HS-5 (cell line): ENCODE measurements at places on chromosomes 2 and 18.

DNA sequence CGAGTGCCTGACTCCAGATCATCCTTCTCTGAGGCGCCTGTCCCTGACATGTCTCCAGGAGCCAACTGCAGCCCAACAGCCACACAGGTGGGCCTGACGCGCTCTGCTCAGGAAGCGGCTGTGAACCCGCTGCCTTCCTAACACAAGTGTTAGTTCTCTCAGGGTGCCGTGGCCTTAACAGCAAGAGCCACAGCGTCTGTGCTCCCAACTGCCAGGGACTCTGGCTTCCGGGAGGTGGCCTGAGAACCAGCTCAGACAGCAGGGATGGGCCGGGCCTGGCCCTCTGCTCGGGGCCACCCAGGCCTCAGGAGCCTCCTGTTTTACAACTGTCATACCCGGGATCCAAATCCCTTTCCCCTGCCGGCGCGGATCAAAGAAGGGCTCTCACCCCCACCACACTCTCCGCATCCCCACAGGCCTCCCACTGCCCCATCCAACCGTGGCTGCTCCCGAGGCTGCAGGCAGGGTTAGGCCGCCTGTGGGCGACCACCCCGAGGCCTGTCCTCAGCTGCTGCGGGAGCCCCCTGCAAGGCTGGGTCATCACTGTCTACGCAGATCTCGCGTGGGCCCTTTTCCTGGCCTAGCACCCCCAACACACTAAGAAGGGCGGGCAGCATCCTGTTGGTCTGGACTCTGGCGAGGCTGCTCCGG, 114.2 kb upstream of the ZNF236 start:
- no peak for DNase-seq

DNA sequence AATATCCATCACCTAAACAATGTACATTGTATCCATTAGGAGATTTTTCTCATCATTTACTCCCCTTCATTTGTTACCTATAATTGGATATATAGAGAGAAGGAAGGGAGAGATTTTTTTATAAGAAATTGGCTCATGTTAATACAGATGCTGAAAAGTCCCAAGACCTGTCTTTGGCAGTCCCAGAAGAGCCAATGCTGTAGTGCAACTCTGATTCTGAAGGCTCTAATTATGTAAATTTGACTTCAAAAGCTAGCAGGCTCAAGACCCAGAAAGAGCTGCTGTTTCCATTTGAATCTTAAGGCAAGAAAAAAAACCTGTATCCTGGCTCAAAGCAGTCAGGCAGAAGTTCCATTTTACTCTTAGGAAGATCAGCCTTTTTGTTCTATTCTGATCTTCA, 1245.5 kb upstream of the FAM98A start:
- no peak for DNase-seq

- no peak for DNase-seq
Measured at GRCh38 chr2:85744741-85745601, 8.8 kb upstream of the ATOH8 start.

- DNase-seq: no peak
Measured at GRCh38 chr2:2941205-2941604, 436.4 kb downstream of the EIPR1 start.

DNA sequence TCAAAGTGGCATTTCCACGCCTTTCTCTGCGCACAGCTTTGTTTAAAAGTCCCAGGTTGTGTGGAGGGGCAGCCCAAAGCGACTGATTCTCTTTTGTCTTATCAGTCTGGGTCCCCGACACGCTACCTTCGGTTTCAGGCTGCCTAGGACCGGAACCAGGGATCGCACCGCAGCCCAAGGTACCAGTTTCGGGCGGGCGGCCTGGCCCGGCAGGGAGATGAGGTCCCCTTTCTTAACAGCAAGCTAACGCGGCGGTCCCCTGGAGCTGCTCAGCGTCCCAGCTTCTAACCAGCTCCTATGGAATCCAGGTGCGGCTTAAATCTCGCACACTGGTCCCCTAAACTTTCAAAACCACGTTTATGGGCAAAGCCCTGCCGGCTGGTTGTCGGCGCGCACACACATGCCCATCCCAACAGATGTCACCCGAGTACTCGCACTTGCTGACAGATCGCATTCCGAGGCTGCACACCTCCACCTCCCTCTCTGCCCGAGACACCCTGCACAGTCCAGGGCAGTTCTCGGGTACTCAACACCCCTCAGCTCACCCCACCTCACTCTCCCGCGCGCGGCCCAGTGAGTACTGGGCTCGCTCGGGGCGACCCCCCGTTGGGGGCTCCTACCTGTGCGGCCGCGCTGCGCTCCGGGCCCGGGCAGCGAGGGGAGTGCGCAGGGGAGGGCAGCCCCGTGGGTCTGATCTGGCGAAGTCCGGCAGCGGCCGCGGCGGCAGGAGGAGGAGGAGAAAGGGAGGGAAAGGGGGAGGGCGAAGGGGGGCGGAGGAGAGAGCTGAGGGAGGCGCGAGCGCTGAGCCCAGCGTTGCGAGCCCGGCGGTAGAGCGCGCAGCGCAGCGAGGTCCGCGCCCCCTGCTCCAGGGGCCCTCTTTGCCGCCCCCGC, at the start of gene EFEMP1:
Gene EFEMP1 (minus strand): TSS at position 692 of the 891 bp plus-strand sequence. CDS start 1,342 bp downstream, outside the sequence.
- no peak for DNase-seq

DNA sequence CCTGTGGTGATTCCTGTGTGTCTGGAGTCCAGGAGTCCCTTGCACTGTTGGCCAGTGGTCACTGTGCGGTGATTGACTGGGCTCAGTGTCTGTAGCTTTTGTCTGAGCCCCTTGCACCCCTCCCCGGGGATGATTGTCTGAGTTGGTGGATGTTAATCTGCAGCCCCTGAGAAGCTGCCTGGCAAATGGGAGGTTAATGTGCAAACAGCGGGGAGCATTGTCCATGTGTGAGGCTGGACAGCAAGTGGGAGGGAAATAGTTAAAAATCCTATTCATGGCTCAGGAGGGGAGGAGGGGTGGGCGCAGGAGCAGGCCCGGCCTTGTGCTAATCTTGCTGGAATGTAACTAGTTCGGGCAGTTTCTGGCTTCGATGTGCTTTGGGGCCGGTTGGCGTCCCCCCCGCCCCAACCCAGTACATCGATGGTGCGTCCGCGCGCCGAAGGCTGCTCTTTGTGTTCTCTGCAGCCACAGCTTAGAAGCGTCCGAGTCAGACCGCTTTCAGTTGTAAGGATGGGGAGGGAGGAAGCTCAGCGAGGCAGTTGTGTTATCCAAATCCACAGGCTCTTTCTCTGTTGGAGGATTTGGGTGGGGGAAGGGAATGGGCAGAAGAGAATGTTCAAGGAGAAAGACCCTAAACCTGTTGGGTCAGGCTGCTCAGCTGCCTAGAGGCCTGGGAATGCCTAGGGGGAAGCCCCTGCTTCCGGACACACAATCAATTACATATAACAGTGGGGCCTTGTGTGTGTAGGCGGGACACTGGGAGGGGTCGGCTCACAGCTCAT, 71.8 kb downstream of the TGOLN2 start:
- no peak for DNase-seq

DNA sequence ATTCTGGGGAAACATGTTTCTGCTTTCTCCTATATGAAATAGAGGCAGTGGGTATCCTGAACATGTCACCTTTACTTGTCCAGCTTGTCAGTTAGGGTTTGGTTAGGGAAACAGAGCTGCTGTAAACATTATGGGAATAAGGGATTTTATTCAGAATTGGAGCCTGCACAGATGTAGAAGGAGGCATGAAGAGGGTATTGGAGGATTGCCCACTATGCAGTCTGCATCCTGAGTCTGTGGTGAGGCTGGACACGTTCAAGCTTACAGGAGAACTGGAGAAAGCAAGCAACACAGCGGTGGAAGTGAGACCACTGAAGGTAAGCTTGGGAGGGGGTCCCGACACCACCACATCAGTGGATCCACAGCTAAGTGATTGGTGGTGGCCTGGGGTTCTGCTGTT, 443.0 kb upstream of the TNP1 start:
- no peak for DNase-seq

GRCh38 chr2:221572821-221573429, 821 bp upstream of the EPHA4 start:
- no peak for DNase-seq

- DNase-seq: no peak
Measured at GRCh38 chr2:135694711-135695110, 46.9 kb upstream of the UBXN4 start.

DNA sequence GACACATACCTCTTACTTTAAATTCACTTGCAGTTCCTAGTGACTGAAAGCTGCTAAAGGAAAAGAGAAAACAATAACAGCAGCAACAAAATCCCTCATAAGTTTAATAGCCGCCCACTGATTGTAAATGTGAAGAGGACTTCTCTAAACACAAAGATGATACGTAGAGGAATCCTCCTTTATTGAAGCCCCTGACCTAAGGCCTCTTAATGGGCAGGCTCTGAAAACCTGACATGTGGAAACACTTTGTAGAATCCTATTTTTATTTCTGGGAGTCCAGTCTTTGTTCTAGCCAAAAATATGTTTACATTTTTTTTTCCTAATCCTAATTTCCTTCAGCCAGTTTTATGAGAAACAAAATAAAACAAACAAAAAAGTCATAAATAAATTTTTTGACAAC, 1277.7 kb upstream of the CELF4 start:
- no peak for DNase-seq

GRCh38 chr18:24427484-24427883, 1.0 kb downstream of the IMPACT start:
- no peak for DNase-seq

DNA sequence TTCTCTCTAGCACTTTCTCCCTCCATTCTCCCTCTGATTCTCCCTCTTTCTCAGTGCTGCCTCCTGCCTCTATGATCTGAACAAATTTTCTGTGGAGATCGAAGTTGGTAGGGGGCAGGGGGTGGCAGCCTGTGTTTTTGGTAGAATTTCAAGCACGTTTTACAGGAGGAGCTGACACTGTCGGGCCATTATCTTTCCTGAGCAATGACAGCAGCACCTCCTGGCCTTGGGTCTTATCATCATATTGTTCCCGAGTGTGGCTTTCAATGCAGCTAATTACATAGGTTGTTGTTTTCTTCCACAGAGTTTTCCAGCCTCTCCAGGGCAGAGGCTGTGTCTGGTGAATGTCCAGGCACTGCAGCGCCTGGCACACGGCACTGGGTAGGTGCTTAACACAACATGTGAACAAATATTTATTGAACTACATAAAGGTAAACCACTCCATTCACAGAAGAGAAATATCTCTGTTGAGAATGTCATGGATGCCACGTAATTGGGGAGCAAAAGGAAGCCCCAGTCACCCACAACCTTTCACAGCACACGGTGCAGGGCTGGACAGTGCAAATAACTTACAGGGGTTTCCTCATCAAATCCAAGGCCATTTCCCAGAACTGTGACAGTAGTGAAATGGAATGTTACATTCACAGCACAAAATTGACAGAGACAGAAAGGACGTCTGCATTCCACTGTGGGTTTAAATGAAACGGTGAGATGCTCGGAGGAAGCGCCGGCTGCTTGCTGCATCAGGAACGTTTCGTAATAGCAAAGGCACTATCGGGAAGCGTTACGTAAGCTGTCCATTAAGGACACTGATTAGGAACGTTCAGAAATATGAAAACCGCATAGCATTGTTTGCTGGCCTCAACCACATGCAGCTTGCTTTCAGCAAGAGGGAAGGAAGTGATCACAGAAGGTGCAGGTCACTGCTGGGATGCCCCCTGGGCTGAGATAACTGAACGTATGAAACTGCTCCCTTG, 6.5 kb upstream of the KCNG2 start:
- DNase-seq: peak; percentile 94

DNA sequence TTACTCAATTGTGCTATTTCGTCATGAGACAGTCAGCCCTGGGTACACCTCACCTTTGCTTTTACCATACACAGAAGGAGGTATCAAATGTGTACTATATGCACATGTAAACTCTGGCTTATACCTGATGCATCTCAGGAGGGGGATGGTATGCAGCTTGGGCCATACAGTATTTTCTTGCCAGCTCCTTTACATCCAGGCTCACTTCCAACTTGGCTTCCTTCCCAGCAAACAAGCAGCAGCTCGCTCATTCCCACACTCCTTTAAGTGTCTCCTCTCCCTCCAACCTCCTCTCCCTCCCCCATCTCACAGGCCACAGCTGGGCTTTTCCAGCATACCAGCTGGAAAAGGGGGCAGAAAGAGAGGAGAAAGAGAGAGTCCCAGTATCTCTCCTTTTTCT, 9.6 kb downstream of the MARCHF4 start:
- peak; percentile 72 for DNase-seq

GRCh38 chr2:168528469-168528868, 72.4 kb downstream of the CERS6 start:
- no peak for DNase-seq

GRCh38 chr2:240399419-240400324, 35.8 kb upstream of the GPC1 start:
- DNase-seq: no peak

DNA sequence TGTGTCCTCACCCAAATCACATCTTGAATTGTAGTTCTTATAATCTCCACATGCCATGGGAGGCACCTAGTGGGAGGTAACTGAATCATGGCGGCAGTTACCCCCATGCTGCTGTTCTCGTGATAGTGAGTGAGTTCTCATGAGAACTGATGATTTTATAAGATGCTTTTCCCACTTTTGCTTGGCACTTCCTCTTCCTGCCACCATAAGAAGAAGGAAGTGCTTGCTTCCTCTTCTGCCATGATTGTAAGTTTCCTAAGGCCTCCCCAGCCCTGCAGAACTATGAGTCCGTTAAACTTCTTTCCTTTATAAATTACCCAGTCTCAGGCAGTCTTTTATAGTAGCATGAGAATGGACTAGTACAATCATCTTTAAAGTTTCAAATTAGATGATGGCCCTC, 902.4 kb upstream of the PIK3C3 start:
- DNase-seq: no peak

GRCh38 chr2:187157046-187157445, 291.0 kb downstream of the CALCRL start:
- no peak for DNase-seq

DNA sequence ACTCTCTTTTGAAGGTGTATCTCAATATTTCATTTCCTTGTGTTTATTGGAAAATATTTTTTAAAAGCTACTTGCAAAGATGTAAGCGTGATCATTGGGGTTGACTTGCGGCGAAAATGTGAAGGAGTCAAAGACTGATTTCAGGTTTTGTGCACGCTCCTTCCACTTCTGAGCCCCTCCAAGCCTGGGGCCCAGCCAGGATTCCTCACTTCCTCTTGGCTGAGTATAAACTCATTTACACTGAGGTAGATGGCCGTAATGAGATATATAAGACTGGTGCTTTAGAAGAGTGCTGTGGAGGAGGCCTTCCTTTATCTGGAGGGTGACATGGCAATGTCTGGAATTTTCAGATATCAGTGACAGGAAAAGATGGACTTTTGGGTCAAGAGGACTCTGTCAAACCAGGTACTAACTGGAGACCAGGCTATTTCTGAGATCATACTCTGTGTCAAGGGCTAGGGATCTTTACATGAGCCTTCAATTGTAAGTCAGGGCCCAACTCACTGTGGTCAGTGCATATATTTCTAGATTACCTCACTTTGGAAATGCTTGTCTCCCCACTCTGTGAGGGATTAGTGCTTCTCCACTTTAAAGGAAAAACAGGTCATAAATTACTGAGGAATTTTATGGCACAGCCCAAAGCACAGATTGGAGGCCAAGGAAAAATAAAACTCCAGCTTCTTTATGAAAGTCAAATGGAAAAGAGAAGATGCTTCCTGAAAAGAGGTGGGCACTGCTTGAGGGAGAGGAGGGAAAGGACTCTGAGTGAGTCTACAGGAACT, 22.8 kb downstream of the PRKCE start:
- DNase-seq: no peak
